ENCODE measurements at places on chromosomes 6 and 20.

- DNase-seq, result no peak
Measured at GRCh38 chr6:82624251-82624650, 260.6 kb downstream of the TPBG start.

GRCh38 chr6:170249817-170250216 lies 41.1 kb downstream of the DLL1 start:
- DNase-seq, result no peak

- no peak for DNase-seq
Measured at GRCh38 chr6:160388922-160389321, 40.7 kb downstream of the SLC22A3 start.

DNA sequence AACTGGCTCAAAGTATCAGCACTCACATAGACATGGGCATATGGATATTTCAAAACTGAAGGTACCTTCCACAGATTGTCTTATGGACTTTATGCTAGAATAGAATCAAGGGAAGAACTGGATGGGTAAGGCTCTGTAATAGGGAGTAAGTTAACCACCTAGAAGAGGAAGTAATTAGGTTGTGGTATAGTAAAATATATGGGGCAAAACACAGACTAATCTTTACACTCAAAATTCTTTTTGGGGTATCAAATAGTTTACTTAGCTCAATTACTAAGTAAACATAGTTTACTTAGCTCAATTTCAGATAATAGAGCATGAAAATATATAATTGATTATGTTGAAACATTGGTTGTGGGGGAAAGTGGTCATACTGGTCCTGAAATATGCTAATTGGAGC lies 94.2 kb upstream of the ATXN1 start:
- DNase-seq, result no peak

- no peak for DNase-seq
Measured at GRCh38 chr20:31566658-31567379, 38.3 kb upstream of the ID1 start.

DNA sequence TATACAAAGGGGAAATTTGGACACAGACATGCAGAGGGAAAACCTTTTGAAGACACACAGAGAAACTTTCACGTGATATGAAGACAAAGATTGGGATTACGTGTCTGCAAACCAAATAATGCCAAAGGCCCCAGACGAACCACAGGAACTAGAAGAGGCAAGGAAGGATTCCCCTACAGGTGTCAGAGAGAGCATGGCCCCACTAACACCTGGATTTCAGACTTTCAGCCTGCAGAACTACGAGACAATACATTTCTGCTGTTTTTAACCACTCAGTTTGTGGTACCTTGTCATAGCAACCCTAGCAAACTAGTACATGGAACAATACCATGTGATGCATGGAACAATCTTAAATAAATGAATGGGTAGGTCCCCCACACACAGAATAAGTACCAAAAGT lies 341.0 kb downstream of the HDGFL1 start:
- no peak for DNase-seq

GRCh38 chr6:100347901-100348550 lies 116.7 kb downstream of the SIM1 start:
- no peak for DNase-seq

GRCh38 chr6:104591573-104592334 lies 268.0 kb downstream of the HACE1 start:
- no peak for DNase-seq

- DNase-seq, result no peak
Measured at GRCh38 chr6:38688579-38689087, 14.3 kb downstream of the GLO1 start.

DNA sequence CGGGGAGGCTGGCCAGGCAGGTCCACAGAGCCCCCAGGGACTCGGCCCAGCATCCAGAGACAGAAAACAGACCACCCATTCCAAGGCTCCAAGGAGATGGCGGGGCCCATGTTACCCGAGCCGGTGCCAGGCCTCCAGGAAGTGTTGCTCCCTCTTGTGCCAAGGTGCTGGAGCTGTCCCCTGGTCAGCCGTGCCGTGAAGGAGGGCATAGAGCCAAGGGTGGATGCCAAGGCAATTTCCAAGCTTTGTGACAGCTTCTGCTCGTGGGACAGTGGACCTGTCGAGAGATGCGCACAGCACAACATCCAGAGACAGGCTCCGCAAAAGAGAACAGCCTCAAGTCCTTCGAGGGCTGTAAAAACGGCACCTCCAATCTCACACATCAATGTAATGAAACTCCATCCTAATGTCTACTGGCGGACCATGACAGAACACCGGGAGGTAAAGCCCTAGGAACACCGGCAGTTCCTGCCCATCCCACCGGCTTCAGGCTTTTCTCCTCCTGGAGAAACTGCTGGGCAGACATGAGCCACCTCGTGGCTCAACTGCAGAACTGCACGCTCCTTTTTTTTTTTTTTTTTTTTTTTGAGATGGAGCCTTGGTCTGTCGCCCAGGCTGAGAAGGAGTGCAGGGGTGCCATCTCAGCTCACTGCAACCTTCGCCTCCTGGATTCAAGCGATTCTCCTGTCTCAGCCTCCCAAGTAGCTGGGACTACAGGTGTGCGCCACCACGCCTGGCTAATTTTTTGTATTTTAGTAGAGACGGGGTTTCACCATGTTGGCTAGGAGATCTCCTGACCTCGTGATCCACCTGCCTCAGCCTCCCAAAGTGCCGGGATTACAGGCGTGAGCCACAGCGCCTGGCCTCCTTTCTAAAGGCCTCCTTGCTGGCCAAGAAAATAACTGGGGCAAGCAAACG lies 30.9 kb upstream of the AVP start:
- DNase-seq, result no peak

GRCh38 chr6:1971612-1972011 lies 273.8 kb downstream of the GMDS start:
- DNase-seq, result no peak

DNA sequence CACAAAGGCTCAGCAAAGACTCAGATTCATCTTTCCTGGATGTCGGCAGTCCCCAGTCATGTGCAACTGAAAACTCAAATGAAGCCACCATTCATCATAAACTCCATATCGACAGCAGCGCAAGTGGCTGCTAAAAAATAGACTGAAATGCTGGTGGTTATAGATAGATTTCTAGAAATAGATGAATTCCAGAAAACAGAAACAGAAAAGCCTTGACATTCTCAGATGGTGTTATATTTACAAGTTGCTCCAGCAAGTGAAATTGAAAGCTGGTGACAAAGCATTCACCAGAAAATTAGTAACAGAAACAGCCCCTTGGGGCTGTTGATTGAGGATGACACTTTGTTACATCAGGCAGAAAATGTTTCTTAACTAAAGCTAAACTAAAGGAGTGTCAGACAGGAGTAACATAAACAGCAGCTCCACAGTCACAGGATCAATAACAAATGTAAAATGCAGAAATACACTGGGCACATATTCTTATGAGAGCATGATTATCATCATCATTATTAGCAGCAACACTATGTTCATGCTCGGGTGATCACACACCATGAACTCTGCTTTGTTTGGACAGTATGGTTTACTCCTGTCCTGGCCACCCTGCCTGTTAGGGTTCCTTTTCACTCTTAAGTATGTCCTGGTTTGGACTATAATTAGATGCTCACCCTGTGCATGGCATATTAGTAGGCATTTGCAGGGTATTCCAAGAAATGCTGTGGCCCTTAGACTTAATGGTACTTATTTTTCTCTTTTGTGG lies 36.4 kb upstream of the SLC35F1 start:
- DNase-seq, result no peak

DNA sequence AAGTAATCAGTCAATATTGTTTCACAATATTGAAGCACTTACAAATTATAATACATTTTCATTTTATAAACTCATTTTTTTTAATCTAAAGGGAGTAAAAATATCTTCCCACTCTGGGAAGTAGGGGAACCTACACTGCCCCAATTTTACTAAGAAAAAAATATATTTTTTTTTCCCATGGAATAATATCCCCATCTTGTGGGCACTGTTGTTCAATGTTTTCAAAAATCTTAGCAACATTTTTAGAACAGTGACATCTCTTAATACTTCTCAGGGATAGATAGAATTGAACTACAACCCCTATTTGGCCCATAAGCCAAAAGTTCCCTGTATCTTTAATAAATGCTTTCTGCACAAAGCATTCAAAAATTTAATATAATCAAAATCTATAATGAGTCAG lies 42.9 kb downstream of the ARHGAP18 start:
- DNase-seq, result no peak

DNA sequence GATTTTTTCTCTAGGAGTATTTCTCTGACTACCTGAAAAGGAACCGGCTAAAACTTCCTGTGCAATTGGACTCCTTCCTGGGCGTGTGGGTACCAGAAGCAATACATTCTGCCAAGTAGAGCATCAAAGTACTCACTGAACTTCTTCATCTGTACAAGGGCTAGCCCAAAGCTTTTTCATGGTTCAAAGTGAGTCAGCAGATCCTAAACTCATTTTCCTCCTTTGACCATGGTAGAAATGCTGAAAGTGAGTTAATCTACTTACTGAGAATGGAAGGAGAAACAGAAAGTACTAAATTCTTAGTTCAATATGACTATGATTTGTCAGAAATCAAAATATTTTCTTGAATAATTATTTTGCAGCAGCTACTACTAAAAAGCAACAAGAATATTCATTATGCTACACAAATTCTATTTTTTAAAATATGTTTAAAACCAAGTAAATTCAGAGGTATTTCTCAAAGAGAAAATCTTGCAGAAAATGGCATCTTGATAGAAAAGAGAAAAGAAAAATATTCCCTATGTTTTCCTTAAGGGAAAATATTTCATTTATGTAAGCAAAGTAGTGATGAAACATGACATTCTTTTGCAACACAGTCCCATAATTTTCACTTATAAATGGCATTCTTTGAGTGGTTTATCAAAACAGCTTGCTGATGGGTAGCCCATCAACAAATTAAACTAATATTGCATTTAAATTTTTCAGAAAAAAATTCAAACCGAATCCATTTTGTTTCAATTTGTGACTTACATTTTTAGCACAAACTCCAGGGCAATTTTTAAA lies 3.7 kb upstream of the BEND6 start:
- no peak for DNase-seq

GRCh38 chr6:15877231-15877630 lies 214.4 kb upstream of the DTNBP1 start:
- no peak for DNase-seq

- no peak for DNase-seq
Measured at GRCh38 chr20:8242066-8242465, 110.0 kb downstream of the PLCB1 start.

DNA sequence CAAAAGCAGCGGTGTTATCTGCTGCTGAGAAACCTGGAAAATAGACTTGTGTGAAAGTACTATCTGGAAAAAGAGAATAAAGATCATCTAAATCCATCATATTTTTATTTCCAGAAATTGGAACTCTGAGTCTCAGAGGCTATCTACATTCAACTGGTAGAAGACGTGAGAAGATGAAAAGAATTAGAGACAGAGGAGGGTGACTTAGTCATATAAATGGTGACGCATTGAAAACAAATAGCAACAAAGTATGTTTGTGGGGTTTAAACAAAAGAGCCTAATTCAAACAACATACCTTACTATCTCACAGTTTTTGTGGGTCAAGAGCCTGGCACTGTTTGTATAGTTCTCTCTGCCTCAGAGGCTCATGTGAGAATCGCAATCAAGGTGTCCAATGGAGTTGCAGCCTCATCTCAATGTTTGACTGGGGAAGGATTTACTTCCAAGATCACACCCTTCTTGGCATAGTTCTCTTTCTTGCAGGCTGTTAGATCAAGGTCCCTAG lies 757.1 kb upstream of the SLC35B3 start:
- no peak for DNase-seq

GRCh38 chr20:25859649-25860530 lies 163.2 kb upstream of the ZNF337 start:
- peak; percentile 70 for DNase-seq

- no peak for DNase-seq
Measured at GRCh38 chr20:37518606-37519507, 2.2 kb upstream of the NNAT start.

DNA sequence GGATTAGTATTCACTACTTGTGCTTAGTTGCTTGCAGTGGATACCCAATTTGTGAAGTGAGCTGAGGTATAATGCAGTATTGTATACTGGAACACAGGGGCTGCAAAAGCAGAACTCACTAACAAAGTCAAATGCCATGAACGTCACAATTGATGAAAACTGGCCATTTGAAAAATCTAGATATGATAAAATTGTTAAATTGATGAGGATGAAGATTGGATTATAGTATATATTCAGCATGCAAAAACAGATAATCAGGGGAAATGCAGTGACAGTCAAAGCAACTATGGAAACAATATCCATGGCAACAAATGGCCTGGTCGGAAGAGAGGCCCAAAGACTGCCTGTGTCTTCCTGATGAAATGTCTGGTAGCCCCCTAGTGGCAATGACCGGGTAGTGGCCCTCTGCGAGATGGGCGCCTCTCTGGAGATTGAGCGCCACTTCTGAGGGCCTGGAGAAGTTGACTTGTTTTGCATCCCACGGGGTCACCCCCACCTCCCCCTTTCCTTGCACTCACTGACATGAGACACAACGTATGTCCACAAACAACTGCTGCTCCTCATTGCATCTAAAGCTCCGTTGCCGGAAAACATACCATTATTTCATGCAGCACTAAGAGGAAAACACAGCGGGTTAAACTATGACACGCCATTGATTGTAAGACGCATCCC lies 43.6 kb downstream of the C6orf15 start:
- peak; percentile 41 for DNase-seq

GRCh38 chr6:67352717-67353116 lies 1282.4 kb upstream of the ADGRB3 start:
- no peak for DNase-seq

DNA sequence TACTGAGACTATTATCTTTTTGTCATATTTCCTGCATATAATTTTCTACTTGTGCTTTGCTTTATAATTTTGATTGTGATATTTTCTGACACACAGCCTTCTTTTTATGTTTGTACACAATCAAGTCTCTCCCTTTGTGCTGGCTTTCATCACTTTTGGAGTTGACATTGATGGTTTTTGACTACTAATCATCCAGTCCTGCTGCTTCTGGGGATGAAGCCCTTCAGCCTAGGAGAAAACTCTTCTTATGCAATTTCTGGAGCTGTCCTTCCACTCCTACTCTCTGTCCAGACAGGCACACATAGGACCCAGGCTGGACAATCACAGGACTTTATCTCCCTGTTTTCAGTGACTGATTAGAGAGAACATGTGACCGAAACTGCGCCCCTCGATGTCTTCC lies 515.0 kb downstream of the KIF16B start:
- DNase-seq, result no peak

GRCh38 chr6:43454696-43455530 lies 435 bp downstream of the DLK2 start:
- DNase-seq, result no peak

GRCh38 chr6:79302341-79302740 lies 67.9 kb upstream of the HMGN3 start:
- no peak for DNase-seq

- DNase-seq, result no peak
Measured at GRCh38 chr6:158439255-158439654, 120.6 kb upstream of the TMEM181 start.

- no peak for DNase-seq
Measured at GRCh38 chr6:133100865-133101264, 140.3 kb upstream of the EYA4 start.

GRCh38 chr6:157280157-157280556 lies 43.2 kb downstream of the TMEM242 start:
- no peak for DNase-seq

GRCh38 chr6:170032197-170032596 lies 258.7 kb downstream of the DLL1 start:
- DNase-seq, result no peak

All from activated CD8-positive, alpha-beta memory T cell treated with anti-CD3 and anti-CD28 coated beads for 1 hour (primary cell).